Skeletal muscle cell (primary cell): ENCODE measurements at places on chromosomes 7 and 10.

DNA sequence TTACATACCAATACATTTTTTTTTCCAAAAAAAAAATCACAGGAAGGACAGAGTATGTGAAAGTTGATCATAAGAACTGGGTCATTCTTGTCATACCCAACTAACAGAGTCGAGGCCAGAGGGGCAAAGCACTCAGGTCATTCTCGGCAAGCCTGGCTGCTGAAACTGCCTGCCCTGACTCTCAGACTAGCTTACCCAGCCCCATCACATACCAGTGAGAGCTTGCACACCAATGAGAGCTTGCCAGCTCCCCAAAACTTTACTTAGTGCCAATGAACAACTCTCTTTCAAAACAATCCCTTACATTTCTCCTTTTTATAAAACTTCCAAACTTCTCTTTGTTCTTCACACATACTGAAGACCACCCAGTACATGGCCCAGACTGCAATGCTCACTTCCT is 48.9 kb downstream of the VOPP1 start:
- DNase-seq, result no peak

DNA sequence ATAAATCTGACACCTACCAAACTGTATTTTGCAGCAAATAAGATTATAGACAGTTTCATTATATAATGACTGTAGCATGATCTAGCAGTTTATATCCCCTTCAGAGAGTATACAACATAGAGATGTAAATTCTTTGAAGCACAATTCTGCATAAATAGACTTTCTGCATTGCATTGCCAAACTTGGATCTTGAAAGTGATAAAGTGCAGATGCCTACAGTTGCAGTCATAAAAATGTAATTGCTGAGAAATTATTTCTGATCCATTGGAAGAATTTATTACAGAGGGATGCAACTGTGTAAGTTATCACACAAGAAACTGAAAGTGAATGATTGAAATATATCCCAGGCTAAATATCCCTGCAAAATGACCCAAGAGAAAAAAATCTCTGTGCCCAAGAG is 65.1 kb downstream of the CTNNA3 start:
- no peak for DNase-seq

GRCh38 chr10:78605800-78606350 is 462.9 kb upstream of the ZMIZ1 start:
- DNase-seq, result no peak

GRCh38 chr7:149811221-149811620 is 27.0 kb upstream of the ZNF862 start:
- DNase-seq, result no peak

DNA sequence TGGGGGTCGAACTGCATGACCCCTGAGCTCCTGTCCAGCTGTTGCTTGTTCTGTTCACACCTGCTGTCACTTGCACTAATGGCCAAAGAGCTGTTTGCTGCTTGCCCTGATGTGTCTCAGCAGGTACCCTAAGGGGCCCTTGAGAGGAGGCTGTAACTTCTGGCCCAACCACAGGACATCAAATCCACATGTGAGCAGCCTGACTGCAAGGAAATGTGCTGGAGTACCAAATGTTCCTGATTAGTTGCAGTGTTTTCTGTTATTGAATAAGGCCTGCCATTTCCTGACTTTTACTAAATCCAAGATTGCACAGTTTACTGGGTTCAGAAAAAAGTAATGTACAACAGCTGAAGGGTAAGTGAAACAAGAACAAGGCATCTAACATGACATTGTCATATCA is 91.7 kb upstream of the IL6 start:
- no peak for DNase-seq

DNA sequence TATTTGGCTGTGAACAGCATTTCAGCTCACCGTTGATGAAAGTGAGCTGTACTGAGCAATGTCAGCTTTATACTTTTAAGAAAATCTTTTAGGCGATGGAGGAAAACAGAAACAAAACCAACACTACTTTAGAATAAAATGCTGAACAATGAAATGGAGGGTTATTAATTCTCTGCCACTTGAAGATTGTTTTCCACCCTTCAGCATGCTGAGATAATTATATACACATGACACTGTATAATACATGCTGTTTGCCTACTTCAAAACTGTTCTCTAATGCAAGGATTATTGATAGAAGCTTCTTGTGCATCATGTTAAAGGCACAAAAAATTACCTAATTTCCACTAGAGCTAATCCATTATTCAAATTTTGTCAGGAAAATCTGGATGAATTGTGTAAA is 66.8 kb downstream of the CACNA2D1 start:
- no peak for DNase-seq

GRCh38 chr7:1672851-1673486 is 2.9 kb downstream of the ELFN1 start:
- DNase-seq, result no peak

GRCh38 chr7:28990200-28990960 is 32.2 kb upstream of the TRIL start:
- peak; percentile 60 for DNase-seq

- DNase-seq, result peak; percentile 90
Observed at GRCh38 chr7:68699090-68699711, 899.1 kb upstream of the AUTS2 start.

- no peak for DNase-seq
Observed at GRCh38 chr10:30959836-30960210, 71.8 kb downstream of the ZNF438 start.

DNA sequence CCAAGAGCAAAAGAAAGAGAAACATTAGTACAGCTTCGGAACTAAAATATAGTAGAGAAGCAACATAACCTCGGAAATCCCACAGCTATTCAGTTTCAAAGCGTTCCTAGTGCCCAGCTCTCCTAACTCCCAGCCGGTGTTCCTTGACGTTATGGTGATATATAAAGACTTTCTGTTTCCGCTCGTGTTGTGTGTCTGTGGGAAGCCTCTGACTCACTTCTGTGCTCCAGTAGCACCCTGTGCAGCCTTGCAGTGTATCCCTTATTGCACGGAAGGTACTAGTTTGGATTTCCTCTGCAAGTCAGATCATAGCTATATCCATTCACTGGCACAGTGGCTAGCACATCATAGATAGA is 535 bp downstream of the ASAH2B start:
- DNase-seq, result peak; percentile 49

DNA sequence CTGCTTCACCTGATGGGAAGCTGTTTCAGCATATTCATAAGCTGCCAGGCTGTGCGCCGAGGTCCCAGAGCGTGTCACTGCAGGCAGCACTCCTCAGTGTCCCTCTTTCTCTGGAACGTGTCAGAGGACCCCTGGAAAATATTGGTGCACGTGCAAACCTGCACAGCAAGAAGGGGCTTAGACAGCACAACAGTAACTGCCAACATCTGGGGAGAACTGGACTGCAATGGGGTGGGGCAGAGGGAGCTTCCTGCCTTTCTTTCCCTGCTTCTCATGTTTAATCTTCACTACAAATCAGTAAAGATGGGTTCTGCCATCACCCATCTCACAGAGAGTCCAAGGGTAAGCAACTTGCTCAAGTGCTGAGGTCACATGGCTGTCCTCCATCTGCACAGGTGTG is 86.5 kb upstream of the GPR26 start:
- no peak for DNase-seq

GRCh38 chr10:23914641-23915040 is 294.3 kb upstream of the KIAA1217 start:
- no peak for DNase-seq

- DNase-seq, result peak; percentile 60
Observed at GRCh38 chr10:72688208-72688651, 3.7 kb upstream of the MCU start.

DNA sequence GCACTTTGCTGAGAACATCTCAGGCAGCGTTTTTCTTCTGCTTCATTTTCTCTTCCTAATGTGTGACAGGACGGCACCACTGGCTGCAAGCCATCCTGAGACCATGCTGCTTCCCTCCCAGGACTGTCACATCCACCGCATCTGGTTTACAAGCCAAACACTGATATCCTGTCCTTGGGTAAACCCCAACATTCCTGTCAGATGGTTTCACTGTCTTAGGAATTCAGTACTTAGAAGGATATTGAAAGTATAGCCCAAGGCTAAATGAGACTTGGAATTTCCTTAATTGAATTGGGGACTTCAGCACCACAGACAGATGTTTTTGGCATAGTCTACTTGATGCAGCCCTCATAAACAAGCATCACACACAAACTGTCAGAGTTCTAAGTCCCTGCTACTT is 74.2 kb upstream of the PLXNA4 start:
- DNase-seq, result no peak

DNA sequence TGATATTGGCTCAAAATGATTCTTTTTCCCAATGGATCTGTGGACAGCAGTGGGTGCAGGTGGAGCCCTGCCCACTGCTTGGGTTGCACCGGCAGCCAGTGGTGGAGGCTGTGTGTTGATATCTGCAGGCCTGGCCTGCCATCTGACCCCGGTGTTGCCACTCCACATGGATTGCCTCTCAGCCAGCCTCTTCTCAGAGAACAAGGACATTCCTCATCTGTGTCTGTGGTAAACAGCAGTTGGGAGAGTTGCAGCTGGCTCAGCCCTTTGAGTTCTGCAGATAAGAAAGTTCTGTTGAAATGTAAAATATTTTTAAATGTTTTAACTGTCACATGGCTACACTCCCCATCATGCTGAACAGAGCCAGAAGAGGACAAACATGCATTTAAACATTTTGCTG is 374.9 kb upstream of the CELF2 start:
- no peak for DNase-seq

GRCh38 chr10:5855979-5856700 is 33.6 kb downstream of the ANKRD16 start:
- DNase-seq, result no peak

DNA sequence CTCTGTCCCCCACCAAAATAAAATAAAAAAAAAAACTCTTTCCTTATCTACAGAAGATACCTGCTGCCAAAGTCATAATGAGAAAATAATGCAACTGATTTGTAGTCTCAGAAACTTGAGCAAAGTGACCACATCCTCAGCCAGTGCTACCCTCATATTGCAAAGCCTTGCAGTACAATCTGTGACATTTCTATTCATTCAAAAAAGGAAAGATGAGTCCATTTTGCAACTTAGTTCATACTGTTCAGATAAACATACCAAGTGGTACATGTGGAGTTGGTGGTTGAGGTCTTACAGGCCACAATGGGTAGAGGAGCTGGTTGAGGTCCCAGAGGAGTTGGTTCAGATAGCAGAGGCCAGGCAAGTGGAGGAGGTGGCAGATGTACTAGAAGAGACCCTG is 6.5 kb upstream of the EIF5AL1 start:
- no peak for DNase-seq

DNA sequence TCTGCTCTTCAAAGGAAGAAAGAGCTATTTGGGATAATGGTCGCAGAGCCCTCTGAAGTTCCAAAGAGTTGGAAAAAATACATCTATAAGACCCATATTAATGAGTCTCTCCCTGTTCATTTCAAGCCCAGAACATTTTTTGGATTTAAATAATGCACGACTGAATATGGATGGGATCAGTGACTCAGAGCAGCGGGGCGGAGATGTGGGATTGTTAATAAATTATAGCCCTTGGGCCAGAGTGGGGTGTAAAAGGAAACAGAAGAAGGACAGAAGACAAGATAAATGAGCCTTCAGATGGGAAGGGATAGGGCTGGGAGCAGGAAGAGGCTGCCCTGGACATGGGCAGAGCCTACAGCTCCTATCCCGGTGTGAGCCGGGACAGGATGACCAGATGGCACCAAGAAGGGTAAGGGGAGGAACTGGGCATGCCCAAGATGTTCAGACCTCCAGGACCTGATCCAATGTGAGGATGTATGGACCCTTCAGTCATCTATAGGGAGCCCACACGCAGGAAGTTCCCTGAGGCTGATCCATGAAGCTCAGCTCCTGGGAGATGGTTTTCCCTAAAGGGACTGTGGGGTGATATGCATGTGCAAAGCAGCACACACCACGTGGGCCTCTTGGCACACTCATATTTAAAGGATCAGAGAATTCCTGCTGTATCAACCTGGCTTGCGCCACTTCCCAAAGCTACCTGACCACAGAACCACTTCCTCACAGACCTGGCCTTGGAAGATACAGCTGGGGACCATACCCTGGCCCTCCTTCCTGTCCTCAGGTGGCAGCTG is 96.1 kb upstream of the PLXNA4 start:
- no peak for DNase-seq

GRCh38 chr7:51060536-51060935 is 256.1 kb downstream of the COBL start:
- DNase-seq, result no peak

DNA sequence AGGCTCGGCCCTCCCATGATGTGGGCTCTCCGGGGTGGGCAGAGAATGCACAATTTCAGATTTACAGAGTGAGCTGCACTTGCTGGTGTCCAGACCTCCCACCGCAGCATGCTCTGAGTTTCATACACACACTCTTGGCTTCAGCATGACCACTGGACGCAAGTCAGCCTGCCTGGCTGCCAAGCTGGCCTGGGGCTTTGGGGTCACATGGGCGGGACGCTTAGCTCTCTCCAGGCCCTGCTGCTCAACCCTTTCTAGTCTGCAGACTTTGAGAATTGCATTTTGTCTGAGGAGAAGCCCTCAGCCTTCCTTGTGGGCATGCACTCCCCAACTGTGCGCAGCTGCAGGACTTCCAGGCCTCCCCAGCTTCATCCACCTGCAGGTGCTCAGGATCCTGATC is 5.7 kb downstream of the CYP2E1 start:
- DNase-seq, result no peak
